Vagina (tissue), 2 donors: ENCODE measurements at places on chromosomes 1 and 21.

DNA sequence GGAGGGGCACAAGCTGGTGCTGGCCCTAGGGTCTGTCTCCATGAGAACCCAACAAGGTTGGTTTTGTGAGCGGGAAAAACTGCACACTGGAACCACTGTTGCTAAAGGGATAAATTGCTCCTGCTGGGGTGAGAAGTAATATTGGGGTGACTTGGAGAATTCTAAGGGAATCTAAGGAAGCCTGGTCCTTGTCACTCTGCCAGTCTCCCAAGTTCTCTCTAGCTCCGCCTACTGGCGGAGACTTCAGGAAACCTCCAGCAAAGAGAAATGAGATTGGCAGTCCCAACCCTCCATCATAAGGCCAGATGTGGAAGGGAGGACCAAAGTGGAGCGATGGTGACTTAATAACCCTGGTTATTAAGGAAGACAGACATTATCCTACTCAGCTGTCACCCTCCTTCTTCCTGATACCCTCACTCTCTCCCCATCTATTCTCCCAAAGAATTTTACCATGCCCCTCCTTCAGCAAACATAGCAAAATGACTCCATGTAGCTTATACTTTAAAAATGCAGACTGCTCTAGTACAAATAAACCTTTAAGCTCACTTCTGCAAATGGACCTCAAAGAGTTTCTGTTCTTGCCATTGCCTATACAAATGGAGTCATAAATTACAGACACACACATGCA, 2.7 kb downstream of the LCE1F start:
- DNase-seq: no peak

GRCh38 chr1:6880951-6881690, 95.9 kb downstream of the CAMTA1 start:
- no peak for DNase-seq

GRCh38 chr1:5917591-5918274, 74.5 kb downstream of the NPHP4 start:
- DNase-seq: no peak

DNA sequence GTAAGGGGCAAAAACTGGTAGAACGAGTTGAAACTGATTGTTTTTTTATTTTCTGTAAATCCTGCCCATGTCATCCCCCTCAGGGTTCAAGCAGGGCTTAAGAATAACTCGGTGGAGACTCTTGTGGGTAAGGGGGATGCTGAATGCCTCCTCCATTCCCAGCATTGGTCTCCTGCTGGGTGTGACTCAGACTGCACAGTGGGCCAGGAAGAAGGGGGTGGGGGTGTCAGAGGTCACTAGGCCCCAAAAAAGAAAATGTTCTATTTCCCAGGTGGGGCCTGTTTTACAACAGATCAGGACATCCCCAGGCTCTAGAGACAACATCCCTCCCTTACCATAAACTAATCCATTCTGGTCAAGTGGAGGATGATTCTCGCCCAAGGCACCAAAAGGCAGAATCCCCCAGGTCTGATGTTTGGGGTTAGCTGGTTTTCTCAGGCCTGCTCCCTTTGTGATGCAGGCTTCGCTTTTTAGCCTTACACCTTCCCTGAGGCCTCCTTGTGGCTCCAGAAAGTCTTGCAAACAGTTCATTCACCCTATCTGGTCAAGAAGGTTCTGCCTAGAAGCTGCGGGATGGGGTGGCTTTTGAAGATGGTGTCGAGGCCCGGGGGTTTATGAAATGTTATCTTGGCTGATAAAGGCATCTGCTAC, 10.7 kb upstream of the GRHL3 start:
- DNase-seq: no peak

DNA sequence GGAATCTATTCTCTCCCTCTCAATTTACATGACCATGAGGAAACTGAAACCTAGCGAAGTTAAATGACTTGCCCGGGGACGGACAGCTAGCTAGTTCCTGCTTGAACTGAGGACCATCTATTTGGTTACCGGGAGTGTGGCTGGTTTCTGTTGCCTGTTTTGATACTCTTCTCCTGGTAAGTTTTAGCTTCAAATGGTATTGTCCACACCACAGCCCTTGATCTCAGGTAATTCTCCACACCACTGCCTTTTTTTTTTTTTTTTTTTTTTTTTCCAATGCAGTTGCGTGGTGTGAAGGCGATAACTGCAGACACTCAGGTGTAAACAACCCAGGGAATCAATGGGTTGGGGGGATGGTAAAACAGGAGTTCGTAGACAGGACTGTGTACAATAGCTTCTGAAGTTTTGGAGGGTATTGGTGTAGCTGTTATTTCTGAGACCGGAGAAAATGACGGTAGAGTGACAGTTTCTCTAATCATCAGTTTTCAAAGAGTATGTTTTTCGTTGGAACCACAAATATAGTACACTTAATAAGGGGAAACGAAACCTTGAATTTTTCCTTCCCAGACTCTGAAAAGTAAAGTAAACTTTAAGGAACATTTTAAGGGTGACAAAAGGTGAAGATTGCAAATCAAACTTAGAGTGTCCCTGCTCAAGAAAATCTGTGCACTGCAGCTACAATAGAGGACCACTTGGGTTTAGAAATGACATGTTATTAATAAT, 125.3 kb upstream of the CACYBP start:
- DNase-seq: no peak

DNA sequence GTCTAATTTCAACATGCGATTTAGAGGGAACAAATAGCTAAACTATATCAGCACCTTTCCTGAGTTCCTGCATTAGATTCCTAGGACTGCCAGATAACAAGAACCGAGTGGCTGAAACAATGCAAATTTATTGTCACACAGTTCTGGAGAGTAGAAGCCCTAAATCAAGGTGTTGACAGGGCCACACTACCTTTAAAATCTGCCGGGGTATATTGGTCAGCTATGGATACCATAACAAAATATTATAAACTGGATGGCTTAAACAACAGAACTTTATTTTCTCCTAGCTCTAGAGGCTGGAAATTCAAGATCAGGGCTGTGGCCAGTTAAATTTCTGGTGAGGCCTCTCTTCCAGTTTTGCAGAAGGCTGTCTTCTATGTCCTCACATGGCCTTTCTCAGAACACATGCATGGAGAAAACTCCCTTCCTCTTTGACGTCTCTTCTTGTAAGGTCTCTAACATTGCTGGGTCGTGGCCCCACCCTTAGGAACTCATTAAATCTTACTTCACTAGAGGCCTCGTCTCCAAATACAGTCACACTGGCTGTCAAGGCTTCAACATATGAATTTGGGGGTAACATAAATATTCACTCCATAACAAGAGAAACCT, 144.3 kb downstream of the FCRL5 start:
- DNase-seq: no peak

GRCh38 chr1:220139966-220140365, 46.0 kb downstream of the IARS2 start:
- no peak for DNase-seq
